ENCODE measurements at places on chromosomes 1 and 21.
A peak's percentile ranks its signal among the peaks of the same experiment; 100 is the strongest.

DNA sequence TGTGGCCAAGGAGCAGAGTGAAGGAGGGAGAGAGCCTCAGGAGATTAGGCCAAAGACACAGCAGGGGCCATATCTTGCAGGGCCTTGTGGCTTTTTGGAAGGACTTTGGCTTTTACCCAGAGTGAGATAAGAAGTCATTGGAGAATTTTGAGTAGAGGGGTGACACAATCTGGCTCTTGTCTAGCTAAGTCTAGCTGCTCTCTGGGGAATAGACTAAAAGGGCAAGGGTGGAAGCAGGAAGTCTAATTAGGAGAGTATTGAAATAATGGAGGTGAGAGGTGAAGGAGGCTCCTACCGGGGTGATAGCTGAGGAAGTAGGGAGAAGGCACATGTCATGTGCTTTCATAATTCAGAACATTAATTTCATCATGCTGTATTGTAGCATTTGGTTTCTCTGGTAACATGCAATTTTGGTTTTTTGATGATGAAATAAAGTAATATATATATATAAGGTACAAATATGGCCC is 34.3 kb upstream of the KCNA3 start:
- no peak for DNase-seq

DNA sequence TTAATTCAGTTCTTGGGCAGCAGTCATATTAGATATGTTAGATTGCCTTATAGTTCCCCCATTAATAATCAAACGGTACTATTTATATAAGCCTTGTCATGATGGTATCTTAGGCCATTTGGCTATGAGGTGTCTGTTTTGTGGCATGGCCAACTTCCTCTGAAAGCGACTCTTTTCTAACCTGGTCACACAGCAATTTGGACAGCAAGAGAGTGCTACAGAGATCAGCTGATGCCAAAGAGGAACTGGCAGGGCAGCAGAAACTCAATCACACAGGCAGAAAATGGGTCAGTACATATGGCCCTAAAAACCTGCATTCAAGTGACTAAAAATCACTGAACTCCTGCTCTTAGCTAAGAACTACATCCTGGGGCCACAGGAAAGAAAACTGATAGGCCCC is 13.4 kb upstream of the MUTYH start:
- no peak for DNase-seq

DNA sequence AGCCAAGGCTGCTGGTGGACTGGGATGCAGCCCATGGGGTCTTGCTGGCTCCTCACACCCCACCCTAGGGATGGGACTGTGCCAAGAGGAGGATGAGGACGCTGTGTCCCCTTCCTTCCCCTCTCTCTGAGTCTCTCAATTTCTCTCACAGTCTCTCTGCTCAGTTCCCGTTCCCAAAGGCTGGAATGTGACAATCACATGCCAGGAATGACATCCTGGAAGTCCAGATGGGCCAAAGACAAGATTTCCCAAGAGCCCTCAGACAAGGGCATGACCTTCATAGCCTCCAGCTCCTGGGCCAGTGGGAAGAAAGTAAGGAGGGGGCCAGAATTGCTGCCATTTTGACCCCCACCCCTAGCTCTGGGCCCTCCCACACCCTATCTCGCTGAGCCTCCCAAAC is 7.6 kb upstream of the CDCP2 start:
- peak; percentile 38 for DNase-seq

DNA sequence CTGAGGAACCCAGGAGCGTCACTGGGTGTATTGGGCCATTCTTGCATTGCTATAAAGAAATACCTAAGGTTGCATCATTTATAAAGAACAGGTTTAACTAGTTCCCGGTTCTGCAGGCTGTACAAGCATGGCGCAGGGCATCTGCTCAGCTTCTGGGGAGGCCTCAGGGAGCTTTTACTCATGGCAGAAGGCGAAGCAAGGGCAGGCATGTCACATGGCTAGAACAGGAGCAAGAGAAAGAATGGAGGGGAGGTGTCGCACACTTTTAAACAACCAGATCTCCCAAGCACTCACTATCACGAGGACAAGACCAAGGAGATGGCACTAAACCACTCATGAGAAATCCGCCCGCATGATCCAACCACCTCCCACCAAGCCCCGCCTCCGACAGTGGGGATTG is 65.2 kb downstream of the PSMG1 start:
- DNase-seq, result no peak

- DNase-seq, result no peak
Measured at GRCh38 chr1:74531796-74532195, 19.4 kb upstream of the LRRC53 start.

GRCh38 chr1:89938171-89939055 is 56.5 kb upstream of the ZNF326 start:
- DNase-seq, result peak; percentile 39

DNA sequence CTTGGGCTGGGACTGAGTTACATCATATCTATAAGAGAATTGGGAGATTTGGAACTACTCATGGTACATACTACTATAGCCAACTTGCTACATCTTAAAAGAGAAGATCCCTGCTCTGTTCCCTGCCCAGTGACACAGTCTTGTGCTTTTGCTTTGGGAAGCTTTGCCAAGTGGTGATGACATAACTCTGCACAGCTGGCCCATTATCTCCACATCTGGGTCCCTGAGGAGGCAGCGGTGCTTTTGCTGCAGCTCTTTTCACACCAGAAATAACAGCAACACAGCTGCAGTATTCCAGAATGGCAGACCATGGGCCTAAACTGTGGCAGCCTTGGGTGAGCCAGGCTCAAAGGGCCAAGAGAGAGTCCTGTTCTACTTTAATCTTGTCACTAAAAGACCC is 296.0 kb downstream of the HHAT start:
- no peak for DNase-seq

DNA sequence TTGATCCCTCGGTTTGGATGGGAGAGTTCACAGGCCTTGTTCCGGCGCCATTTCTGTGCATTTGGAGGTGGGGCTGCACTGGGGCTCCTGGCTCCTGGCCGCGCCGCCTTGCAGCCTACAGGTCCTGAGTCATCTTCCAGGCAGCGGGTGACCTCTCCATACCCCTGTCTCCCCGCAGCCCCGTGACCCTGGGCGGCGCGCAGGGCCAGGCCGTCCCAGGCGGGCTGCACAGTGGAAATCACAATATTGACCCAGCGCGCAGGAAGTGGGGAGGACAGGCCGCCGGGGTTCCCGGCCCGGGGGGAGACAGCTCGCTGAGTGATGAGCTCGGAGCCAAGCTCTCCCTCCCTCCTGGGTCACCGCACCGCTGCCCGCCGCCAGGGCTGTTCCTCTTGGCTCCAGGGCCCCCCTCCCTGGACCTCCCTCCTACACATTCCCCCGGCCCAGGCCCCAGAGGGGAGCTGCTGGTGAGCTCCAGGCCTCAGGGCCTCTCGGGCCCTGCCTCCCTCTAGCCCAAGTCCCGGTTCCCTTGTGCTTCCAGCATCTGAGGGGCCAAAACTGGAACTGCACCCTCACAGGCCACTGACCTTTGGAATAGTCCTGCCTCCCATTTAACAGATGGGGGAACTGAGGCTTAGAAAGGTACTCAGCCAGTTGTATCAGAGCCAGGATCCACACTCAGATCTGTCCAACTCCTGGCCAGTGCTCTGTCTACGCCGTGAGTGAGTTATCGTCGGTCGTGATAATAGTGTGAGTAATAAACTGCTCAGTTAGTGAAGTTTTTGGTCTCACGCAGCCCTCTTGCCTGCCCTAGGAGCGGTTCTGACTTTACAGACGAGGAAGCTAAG is 142.9 kb upstream of the WNT4 start:
- no peak for DNase-seq

GRCh38 chr1:12142141-12142823 is 24.5 kb upstream of the TNFRSF1B start:
- DNase-seq, result no peak

DNA sequence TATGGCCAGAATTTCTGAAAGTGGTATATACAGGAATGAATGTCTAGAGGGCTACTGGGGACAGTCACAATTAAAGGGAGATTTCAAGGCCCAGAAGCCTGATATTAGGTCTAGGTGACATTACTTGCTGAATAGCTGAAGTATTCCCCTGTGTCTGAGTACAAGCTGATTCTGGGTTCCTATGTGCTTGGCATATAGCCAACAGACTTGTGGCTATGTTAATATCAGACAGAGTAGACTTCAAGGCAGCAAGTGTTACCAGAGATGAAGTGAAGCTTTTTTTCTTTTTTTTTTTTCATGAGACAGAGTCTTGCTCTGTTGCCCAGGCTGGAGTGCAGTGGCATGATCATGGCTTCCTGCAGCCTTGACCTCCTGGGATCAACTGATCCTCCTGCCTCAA is 8.3 kb downstream of the TTC4 start:
- no peak for DNase-seq

- DNase-seq, result no peak
Measured at GRCh38 chr1:218525031-218525430, 179.9 kb downstream of the TGFB2 start.

DNA sequence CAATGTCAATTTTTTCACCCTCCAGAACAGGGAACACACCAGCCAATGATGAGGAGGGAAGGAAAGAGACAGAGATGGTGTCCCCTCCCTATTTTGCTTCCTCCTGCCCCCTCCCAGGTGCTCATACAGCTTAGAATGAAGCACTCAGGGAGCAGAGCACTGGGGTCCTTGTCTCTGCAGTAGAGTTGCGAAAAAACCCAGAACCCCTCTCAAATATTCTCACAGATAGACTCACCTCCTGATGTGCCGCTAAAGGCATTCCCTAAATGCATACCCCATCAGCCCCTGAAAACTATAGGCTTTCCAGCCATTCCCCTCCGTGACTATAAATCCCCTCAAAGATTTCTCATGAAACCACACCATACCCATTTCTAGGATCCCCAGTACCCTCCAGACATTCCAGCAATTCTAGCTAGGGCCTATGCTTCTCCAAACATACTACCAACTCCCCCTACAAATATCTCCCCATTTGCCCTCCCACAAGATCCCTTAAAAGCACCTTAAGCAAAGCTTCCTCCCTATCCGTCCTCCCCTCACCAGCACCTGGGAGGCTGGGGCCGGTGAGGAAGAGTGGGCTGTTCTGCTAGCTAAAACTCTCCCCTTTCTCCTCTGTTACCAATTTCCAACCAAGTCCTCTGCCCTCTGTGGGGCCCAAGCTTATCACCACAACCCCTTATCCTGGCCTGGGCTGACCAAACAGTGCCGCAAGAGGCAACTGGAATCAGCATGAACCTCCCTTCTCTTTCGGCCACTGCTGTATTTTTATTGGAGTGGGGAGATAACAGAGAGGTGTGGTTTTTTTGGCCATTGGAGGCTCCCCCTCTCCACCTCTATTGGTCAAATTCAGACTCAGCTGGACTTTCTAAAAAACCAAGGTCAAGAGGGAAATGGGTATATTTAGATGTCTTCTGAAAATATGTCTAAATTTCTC is 54.7 kb downstream of the RHBG start:
- no peak for DNase-seq

- DNase-seq, result no peak
Measured at GRCh38 chr1:83717785-83718184, 281.1 kb downstream of the TTLL7 start.

DNA sequence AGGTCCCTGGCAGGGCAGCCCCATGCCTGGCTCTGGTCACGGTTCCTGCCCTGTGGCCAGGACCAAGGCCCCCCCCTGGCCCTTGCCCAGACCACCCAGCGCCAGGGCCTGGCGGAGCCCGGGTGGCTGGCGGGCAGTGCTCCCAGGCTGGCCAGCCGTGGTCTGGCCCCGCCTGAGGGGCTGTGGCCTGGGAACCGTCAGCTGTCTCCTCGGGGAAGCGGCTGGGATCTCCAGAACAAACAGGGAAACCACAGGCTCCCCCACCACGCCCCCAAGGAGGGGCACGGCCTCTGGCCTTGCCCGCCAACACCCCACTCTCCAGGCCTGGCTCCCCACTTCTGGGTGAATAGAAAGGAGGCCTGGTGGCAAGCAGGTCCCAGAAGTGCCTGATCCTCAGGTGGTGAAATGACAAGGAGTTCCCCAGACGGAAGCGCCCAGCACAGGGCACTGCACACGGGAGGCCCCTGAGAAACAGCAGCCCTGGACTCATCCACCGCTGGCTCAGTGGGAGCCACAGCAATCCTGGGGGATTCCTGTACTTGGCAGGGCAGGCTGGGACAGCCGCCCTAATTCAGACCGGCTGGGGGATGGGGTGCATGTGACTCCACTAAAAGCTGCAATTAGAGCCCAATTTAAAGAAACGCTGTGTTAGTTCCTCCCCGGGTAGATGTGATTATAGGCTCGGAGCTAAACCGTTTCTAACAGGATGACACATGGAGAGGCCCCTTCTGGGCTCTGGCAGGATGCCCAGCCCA is 78.9 kb downstream of the RAP1GAP start:
- no peak for DNase-seq

DNA sequence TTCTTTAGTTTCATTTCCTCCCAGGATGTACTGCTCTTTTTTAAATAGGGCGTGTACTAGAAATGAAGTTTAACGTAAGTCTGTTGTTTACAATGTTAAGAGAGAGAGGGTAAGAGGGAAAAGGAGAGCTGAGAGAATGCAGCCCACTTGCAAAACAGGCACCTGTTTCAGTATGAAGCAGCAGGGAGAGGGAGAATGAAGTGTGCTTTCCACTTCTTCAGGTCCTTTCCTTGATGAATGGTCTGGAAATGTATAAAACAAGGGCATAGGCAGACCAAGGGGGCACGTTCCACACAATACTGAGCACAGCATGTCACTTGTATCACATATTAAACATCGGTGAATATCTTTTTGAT is 2.0 kb downstream of the KCNA3 start:
- DNase-seq, result no peak

- DNase-seq, result no peak
Measured at GRCh38 chr1:42056460-42056859, 96.8 kb upstream of the GUCA2B start.

DNA sequence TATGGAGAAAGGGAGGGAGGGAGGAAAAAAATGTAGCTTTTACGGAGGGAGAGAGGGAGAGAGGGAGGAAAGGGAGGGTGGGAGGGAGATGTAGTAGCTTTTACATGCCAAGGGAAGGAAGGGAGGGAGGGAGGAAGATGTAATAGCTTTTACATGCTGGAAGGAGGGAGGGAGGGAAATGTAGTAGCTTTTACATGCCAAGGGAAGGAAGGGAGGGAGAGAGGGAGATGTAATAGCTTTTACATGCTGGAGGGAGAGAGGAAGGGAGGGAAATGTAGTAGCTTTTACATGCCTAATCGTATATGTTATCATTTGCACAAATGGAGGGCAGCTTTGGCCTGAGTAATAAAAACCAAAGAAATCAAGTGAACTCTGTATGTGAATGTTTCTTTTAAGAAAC is 35.6 kb downstream of the EEIG2 start:
- DNase-seq, result peak; percentile 60

DNA sequence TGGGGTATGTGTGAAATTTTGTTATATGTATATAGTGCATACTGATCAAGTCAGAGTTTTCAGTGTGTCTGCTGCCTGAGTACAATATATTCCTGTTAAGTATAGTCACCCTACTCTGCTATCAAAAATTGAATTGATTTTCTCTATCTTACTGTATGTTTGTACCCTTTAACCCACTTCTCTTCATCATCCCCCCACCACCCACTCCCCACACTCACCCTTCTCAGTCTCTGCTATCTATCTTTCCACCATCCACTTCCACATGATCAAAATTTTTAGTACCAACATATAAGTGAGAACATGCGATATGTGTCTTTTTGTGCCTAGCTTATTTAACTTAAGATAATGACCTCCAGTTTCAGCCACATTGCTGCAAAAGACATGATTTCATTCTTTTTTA is 4.2 kb downstream of the LY9 start:
- DNase-seq, result no peak

GRCh38 chr1:176744142-176744541 is 281.2 kb downstream of the PAPPA2 start:
- no peak for DNase-seq
